ENCODE measurements at places on chromosomes 7 and 10. TPM values are rescaled to one million over a fixed set of nuclear protein-coding genes. Genes with fewer than 3 reads are reported as not detected.

TMEM140 gene
- total RNA-seq, result not detected

PTCD1 gene
- 10.5 TPM for total RNA-seq

DAGLB gene
- 21.5 TPM for total RNA-seq

ZNF804B gene
- total RNA-seq, result not detected

CUBN gene
- 1.7 TPM for total RNA-seq

DOCK4 gene
- 44.9 TPM for total RNA-seq

PON3 gene
- not detected for total RNA-seq

DYDC1 gene
- total RNA-seq, result not detected

PNLIPRP1 gene
- not detected for total RNA-seq

ZPBP gene
- not detected for total RNA-seq
